ENCODE measurements at places on chromosomes 11 and 22.
A peak's percentile ranks its signal among the peaks of the same experiment; 100 is the strongest.

DNA sequence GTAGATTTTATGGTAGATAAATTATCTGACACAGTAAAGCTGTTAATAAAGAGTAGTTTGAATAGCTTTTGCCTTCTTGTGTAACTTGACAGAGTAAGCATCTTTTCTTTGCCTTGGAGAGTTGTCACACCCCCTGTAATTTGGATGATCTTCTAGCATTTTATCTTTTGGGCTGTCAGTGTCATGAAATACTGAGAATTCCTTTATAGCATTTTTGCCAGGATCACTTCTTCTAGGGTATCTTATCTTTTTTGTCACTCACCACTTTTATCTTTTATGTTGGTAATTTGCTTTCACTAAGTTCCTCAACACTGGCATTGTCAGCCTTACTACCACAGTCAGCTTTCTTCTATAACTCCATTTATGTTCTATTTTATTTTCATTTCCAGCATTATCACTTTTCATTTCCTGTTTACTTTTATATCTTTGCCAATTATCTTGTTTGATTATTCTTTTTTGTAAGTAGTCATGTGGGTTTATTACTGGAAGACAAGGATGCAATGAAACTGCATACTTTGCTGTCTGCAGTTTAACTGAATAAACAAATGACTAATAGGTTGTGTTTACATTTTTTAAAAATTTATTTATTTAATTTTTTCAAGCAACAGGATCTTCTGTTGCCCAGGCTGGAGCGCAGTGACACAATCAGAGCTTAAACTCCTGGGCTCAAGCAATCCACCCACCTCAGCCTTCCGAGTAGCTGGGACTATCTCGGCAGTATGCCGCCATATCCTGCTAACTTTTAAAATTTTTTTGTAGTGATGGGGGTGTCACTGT lies 28.1 kb upstream of the ACAT1 start:
- no peak for DNase-seq

- DNase-seq, result no peak
These were observed 62.6 kb downstream of the TRAF6 start for GRCh38 chr11:36447514-36447913.

DNA sequence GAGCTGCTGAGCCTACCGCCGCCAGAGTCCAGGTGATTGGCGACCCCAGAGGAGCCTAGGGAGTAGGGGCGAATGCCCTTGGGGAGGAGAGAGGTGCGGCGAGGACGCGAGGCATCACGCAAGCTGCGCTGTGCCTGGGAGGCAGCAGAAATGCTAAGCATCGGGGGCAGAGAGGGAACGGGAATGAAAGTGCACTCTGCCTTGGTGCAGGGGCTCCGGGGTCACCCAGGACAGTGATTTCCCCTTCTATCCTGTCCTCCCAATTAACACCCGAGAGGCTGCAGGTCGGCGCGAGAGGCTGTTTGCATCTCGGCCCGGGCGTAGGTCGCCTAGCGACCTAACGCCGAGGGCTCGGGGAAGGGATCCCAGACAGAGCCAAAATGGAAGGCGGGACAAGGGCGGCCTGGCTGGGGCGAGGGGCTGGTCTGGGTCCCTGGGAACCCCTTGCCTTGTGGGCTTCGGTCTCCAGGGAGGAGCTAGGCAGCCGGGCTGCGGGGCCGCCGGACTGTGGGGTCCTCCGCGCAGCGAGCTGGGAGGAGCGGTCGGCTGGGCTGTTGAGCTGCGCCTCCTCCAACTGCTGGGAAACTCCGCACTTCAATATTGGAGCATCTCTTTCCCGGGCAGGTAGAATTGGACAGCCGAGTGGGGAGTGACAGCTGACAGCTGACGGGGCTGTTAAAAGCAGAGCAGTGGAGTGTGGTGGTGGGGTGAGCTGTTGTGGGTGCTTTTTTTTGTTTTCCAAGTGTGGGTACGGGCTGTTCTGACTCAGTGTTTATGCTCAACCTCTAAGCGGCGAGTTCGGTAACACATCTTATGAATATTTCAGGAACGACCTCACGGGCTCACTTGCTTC lies 657 bp downstream of the ELMOD1 start:
- DNase-seq, result peak; percentile 30

- DNase-seq, result no peak
These were observed 1277.5 kb upstream of the CNTN5 start for GRCh38 chr11:97743205-97743742.

DNA sequence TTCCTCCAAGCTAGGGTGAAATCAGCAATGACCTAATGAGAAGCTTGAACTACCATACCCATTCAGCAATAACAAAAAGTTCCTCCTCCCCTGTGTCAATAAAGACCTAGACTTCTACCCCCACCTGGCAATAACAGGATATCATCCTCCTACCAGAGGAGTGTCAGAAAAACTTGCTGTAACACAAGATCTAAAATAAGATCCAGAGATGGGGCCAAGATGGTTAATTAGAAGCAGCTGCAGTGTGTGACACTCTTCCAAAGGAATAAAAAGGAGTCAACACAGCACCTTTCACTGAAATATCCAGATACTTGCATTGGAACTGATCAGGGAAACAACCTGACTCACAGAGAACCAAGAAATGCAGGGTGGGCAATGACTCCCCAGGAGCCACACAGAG lies 84.4 kb upstream of the ARHGAP42 start:
- no peak for DNase-seq

DNA sequence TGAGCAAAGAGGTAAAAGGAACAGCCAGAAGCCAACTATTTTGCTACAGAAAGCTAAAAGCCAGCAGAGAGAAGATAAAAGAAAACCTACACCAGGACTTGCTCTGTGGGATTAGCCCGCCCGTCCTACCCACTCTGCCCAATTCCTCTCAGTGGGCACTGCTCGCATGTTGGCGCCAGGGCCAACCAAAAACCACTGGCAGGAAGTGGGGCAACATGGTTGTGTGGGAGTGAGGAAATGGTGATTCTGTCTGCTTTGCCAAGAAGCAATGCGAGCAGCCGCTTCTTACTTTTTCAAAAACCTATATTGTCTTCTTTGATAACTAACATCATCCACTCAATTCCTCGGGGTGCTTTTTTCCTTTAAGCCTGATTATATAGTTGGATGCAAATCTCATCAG lies 14.2 kb upstream of the APOA1 start:
- DNase-seq, result peak; percentile 53

DNA sequence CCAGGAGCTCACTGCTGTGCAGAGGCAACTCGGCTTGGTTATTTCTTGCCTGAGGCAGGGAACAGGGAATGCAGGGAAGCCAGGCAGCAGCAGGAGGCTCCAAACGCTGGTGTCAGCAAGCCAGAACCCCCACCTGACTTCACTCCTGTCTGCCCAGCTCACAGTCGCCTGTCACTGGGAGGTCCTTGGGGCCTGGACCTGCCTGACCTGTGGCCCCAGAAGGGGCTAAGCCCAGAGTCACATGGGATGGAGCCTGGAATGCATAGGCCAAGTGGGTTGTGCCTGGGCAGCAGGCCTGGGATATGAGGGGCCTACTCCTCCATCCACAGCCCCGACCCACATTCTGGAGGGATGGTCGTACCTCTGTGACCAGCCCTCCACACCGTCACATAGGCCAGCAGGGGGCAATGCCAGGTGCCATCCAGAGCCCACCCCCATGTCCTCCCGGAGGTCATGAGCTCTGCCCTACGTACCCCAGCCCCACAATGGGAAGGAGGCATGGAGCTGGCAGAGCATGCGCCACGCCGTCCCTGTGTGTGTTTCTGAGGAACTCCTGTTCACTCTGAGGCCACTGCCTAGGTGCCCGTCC lies 5.2 kb downstream of the RASSF7 start:
- DNase-seq, result no peak

GRCh38 chr22:44850946-44851345 lies 98.6 kb downstream of the ARHGAP8 start:
- no peak for DNase-seq

DNA sequence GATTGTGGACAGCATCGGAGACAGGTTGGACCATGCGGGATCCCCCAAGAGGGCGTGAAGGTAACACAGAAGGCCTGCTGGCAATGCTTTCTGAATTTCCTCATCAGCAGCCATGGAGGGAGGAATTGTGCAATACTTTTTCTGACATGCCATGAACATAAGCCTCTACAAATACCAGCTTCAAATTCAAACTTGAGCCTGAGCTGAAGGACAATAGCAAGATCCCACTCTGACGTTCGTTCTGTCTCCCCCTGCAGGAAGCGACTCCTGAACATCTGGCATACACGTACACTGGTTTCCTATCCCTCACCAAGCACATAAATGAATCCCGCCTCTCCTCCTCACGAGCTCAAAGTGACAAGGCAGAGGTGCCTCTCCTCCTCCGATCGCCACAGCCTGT lies 312.2 kb downstream of the BRD1 start:
- no peak for DNase-seq

- no peak for DNase-seq
These were observed at the start of gene HORMAD2 for GRCh38 chr22:30079952-30080533. Gene HORMAD2 (plus strand): TSS chr22:30080464. CDS start chr22:30093953, 13,489 bp downstream.

DNA sequence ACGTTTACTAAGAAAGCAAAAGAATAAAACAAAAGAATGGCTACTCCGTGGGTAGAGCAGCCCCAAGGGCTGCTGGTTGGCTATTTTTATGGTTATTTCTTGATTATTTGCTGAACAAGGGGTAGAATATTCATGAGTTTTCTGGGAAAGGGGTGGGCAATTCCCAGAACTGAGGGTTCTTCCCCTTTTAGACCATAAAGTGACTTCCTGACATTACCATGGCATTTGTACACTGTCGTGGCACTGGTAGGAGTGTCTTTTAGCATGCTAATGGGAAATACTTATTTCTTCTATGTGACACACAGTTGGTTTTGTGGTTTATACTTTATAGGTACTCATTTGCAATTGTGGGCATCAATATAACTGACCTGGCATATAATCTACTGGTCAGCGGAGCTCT lies 56.3 kb downstream of the SLN start:
- no peak for DNase-seq

GRCh38 chr11:12897390-12897789 lies 111.7 kb upstream of the RASSF10 start:
- no peak for DNase-seq

- no peak for DNase-seq
These were observed 131.2 kb downstream of the BUD13 start for GRCh38 chr11:116641561-116642045.

DNA sequence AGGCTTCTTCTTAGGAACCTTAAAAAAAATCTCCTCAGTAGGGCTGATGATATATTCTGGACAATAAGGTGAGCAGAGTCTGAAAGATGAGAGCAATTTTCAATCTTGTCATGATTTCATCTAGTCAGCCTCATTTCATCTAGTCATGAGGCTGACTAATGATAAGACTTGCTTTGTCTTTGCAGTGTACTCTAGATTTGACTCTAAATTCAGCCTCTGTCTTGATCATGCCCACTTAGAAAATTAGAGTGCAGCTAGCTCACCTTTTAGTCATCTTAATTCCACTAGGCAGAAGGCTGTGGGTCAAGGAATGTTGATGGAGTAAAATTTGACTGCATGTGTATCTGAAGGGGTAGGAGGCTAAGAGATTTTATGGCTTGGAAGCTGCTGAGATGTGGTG lies 5.5 kb downstream of the EHF start:
- no peak for DNase-seq

DNA sequence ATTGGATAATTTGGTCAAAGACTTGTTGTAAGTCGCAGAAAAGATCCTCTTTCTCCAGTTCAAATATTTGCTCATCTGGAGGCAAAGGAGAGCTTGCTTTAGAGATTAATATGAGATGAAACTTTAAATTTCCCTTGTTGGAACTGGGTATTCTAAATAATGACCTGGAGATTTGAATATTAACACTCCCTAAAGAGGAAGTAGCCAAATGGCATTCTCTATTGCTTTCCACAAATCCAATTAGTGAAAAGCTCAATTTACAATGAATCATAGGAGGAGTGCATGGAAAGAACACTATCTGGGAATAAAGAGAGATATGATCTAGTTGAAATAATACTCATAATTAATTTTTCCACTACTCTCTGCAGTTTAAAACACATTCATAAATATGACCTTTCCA lies 641.6 kb upstream of the TENM4 start:
- DNase-seq, result no peak

DNA sequence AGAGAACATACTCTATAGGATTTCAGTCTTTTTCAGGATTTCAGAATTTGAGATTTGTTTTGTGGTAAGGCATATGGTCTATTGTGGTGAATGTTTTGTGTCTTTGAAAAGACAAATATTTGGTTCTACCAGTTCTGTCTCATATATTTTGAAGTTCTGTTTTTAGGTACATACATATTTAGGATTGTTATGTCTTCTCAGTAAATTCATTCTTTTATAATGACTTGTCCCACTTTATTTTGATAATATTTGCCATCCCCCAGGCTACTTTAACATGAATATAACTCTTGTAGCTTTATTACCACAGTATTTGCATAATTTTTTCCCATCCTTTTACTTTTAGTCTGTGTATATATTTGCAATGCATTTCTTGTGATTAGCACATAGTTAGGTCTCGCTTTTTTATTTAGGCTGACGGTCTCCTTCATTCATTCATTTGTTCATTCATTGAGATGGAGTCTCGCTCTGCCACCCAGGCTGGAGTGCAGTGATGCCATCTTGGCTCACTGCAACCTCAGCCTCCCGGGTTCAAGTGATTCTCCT lies 32.1 kb downstream of the MTMR3 start:
- no peak for DNase-seq
